ENCODE measurements at places on chromosomes 5 and 9.
A peak's percentile ranks its signal among the peaks of the same experiment; 100 is the strongest.

DNA sequence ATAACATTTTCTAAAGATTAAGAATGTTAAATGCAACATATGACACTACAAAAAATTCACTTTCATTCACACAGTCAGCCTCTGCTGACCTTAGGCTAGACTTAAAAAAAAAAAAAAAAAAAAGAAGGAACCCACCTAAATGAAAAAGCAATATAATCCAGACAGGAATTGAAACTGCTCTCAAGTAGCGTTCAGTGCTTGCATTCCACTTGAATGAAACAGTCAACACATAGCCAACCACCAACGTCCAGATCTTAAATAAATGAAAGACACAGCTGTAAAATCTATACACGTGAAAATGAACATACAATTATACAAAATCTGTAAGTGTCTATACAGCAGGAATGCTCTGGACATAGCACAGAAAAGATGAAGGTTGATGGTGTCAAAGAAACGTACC, 11.4 kb downstream of the TMEM245 start:
- H3K36me3 ChIP-seq, result peaks cover 3% of the 10 kb centered on the region
- H3K27ac ChIP-seq, result no peak overlapping the region
- peaks cover 6% of the 10 kb centered on the region for H3K4me1 ChIP-seq
- no peaks in the 10 kb centered on the region for H3K27me3 ChIP-seq

DNA sequence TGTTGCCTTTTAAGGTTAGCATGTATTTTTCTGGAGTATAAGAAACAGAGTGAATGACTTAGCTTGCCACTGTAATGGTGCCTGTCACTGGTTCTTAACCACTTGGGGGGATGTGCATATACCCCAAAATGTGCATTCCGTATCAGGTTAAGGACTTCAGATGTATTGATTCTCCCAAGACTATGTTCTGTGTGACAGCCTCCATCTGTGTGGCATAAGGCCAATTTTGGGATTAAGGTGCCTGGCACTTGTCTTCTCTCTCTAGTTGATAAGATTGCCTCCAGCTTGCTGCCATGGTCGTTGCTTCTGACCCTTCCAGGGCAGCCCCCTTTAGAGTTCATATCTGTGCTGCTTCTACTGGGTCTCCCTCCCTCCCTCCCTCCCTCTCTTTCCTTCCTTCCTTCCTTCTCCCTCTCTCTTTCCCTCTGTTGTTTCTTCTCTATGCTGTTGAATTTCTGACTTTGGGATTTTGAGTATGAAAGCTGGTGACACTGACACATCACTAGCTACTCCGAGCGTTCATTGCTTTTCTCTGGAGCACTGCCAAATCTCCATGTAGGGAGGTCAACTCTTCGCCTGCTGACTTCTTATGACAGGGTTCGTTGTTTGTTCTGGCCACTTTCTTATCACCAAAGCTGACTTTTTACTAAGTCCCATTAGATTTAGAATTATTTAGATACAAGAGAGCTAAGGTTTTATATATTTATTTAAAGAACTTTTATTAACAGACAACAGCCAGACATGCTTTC, 31.0 kb downstream of the TNFAIP8 start:
- H3K36me3 ChIP-seq, result no peaks in the 10 kb centered on the region
- DNase-seq, result no peak
- H3K27me3 ChIP-seq, result no peaks in the 10 kb centered on the region
- H3K4me1 ChIP-seq, result peaks cover 10% of the 10 kb centered on the region
- H3K4me3 ChIP-seq, result no peak overlapping the region

- no peaks in the 10 kb centered on the region for H3K36me3 ChIP-seq
- no peak overlapping the region for H3K27ac ChIP-seq
- no peaks in the 10 kb centered on the region for H3K4me1 ChIP-seq
- H3K27me3 ChIP-seq, result no peaks in the 10 kb centered on the region
Measured at GRCh38 chr9:12740845-12741244, 34.0 kb upstream of the LURAP1L start.

- no peaks in the 10 kb centered on the region for H3K36me3 ChIP-seq
- no peak overlapping the region for H3K27ac ChIP-seq
- DNase-seq, result no peak
Measured at GRCh38 chr9:130426883-130427282, 17.9 kb upstream of the ASS1 start.

DNA sequence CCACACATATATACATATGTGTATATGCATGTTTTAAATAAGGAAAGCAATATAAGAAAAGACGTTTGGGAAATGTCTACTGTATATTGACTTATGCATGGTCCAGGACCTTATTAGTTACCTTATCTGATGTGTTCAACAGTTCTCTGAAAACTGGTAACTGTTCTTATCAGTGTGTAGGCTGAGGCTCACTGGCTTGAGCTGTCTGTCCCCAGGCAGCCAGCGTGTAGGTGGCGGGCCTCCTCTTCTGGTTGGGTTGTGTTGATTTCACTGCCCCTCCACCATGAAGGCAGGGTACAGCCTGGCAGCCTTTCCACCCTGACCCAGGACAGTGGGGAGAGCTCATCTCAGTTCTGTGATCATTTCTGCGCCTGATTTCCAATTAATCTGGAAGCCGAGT, 38.7 kb upstream of the SEMA4D start:
- peaks cover 6% of the 10 kb centered on the region for H3K4me1 ChIP-seq
- H3K27ac ChIP-seq, result peak overlapping the region; percentile 2
- H3K4me3 ChIP-seq, result no peak overlapping the region
- H3K27me3 ChIP-seq, result no peaks in the 10 kb centered on the region
- DNase-seq, result no peak

GRCh38 chr9:20512106-20512505, 110.2 kb downstream of the MLLT3 start:
- no peaks in the 10 kb centered on the region for H3K4me1 ChIP-seq
- H3K27ac ChIP-seq, result no peak overlapping the region
- no peak overlapping the region for H3K4me3 ChIP-seq
- no peak for DNase-seq

DNA sequence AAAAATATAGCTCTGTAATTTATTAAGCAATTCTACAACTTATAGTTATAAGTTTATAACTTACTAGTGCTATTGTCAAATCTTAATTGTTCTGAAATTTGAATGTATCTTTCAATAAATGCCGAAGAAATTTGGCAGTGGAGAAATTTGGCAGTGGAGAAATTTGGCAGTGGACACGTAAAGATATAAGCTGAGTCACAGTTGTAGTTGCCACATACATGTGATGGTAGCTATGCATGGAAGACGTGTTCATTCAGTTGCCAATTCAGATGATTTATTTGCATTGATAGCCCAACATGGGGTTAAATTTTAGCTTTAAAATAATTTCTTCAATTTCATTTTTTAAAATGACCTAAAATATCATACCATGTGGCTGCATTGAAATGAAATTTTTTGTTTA, 127.8 kb upstream of the NR4A3 start:
- DNase-seq, result no peak
- no peaks in the 10 kb centered on the region for H3K27me3 ChIP-seq
- H3K36me3 ChIP-seq, result no peaks in the 10 kb centered on the region

DNA sequence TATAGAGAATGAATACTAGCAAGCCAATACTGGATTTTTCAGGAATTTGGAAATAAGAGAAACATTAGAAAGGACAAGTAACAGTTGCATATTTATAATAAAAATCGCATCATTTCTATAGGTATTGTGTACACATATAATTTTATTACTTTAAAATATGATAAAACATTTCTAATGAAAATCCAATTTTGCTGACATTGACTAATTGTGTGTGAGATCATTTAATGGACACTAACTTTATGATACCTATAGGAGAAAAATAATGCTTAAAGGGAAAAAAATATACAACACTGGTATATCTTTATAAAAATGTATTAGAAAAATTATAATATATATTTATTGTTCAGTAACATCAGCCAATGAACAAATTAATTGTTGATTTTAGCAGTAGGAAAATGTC, 557.3 kb downstream of the CDH12 start:
- H3K4me3 ChIP-seq, result no peak overlapping the region
- no peak for DNase-seq
- H3K27ac ChIP-seq, result no peak overlapping the region
- H3K27me3 ChIP-seq, result no peaks in the 10 kb centered on the region
- H3K4me1 ChIP-seq, result no peaks in the 10 kb centered on the region
- H3K36me3 ChIP-seq, result no peaks in the 10 kb centered on the region

DNA sequence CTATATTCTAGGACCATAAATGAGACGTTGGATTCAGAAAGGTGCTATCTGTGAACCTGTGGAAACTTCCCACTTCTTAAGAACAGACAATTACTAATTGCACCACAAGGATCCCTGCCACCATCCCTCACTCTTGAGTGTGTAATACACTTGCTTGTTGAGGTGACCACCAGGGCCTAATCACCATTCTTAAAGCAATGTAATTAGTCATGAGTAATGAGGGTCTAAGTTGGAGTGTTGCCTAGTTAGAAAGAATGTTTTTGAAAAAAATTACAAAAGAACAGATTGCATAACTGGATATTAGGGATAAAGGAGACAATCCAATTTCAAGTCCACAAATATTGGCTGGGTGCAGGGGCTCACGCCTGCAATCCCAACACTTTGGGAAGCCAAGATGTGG, 56.9 kb upstream of the TRIO start:
- H3K27me3 ChIP-seq, result no peaks in the 10 kb centered on the region
- no peak overlapping the region for H3K27ac ChIP-seq
- no peak overlapping the region for H3K4me3 ChIP-seq
- H3K4me1 ChIP-seq, result no peaks in the 10 kb centered on the region
- no peaks in the 10 kb centered on the region for H3K36me3 ChIP-seq

DNA sequence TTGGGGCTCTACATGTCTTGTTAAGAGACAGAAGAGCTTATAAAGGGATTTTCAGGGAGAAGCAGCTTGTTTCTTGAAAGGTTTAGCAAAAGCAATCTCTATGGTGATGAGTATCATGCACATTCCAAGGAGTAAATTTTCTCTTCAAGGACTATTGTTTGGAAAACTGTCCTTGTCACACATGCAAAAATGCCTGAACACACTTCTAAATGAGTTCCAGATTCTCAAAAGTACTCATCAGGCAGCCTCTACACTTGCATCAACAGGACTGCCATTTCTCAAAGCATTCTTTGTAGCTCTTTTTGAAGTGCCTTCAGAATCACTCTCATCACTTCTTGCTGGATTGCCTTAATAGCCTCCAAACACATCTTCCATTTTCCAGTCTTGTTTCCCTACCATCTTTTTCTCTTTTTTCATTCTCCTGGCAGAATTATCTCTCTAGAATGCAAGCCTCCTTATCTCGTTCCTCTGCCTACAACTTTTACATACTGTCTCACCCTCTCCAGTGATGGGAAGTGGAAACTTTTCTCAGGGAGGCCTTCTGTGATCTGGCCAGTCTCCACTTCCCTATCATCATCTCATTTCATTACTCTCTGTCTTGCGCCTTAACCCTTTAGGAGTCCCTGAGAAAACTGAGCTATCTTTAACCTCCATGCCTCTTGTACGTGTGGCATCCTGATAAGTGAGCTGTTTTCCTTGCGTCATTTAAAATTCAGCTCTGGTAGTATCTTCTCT, 631.5 kb upstream of the TLE4 start:
- H3K4me3 ChIP-seq, result no peak overlapping the region
- H3K27me3 ChIP-seq, result no peaks in the 10 kb centered on the region
- no peaks in the 10 kb centered on the region for H3K36me3 ChIP-seq
- H3K4me1 ChIP-seq, result no peaks in the 10 kb centered on the region
- H3K27ac ChIP-seq, result no peak overlapping the region

- no peak overlapping the region for H3K27ac ChIP-seq
- H3K36me3 ChIP-seq, result no peaks in the 10 kb centered on the region
Measured at GRCh38 chr9:6230037-6230780, 14.6 kb downstream of the IL33 start.

- H3K27me3 ChIP-seq, result no peaks in the 10 kb centered on the region
- H3K36me3 ChIP-seq, result no peaks in the 10 kb centered on the region
- no peak overlapping the region for H3K4me3 ChIP-seq
- H3K4me1 ChIP-seq, result no peaks in the 10 kb centered on the region
Measured at GRCh38 chr5:57947181-57947580, 464.6 kb upstream of the ACTBL2 start.

Measured in liver (tissue), 10 donors.